ENCODE measurements at places on chromosomes 12 and 14.

- no peak for DNase-seq
These were observed 189.0 kb upstream of the CCND2 start for GRCh38 chr12:4084573-4084972.

GRCh38 chr12:85779768-85780167, 56.4 kb downstream of the RASSF9 start:
- DNase-seq = peak; percentile 57

DNA sequence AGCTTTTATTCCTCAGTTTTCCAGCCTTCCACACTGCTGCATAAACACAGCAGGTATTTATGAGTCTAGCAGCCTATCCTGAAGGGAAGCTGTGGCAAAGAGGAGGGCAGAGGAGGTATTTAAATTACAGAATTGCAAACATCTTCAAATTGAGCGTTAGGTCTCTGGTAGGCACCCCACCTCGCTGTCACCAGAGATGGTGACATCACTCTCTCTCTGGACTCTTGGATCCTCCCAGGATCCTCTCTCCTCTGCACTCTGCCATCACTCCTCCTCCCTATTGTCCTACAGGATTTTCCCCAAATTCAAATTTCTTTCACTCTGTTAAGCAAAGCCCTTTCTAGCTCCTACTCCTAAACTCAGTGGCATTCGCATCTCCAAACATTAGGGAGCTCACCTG, 6.7 kb downstream of the PLEKHD1 start:
- no peak for DNase-seq

DNA sequence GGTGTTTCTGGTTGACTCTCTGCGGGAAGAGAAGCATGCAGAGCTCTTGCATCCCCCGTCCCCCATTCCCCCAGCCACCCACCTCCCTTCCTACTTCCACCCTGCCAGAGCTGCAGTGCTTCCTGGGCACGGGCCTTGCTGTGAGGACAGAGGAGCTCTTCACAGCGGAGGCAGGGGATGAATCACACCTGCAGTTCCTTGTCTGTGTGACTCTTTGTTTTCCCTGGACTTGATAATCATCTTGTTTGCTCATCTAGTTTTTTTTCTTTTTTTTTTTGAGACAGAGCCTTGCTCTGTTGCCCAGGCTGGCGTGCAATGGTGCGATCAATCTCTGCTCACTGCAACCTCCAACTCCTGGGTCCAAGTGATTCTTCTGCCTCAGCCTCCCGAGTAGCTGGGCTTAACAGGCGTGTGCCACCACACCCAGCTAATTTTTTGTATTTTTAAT, 27.8 kb downstream of the ANKRD9 start:
- DNase-seq = no peak

GRCh38 chr12:79023784-79024183, 159.2 kb downstream of the SYT1 start:
- DNase-seq = no peak

DNA sequence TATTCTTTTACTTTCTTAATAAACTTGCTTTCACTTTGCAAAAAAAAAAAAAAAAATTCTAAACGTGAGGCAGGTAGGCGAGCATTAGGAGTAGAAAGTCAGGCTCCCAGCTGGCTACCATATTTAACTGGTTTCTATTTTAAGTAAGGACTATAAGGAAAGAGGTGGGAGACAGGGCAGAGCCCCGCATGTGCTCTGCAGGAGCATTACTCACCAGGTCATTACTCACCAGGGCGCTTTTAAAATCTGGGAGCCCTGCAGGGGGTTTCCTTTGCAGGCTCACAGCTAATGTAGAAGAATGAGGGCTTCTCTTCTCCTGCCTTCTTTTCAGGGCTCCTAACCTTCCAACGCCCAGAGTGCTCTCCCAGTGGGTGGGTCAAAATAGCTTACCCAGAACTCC, 14.0 kb upstream of the DPF3 start:
- DNase-seq = no peak

DNA sequence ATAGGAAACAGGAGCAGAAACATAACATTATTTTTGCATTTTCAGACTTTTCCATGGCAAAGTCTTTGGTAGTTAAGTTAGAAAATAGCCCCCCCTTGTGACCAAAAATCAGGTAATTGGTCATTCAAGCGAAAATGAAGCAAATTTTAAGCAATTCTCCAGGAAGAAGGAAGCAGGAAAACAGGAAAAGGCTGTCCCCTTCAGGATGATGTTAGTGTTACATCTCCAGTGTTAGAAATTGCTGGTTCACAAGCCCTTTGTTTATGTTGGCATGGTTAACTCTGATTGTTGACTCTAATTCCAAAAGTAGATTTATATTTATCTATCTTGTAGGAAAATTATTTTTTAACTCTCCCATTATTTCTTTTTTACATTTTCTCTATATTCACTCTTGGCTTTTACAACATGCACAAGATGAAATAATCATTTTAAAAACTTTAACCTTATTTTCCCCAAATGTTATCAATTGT, 18.8 kb upstream of the GAS2L3 start:
- peak; percentile 55 for DNase-seq

GRCh38 chr12:12645485-12645884, 33.8 kb downstream of the CREBL2 start:
- DNase-seq = no peak

DNA sequence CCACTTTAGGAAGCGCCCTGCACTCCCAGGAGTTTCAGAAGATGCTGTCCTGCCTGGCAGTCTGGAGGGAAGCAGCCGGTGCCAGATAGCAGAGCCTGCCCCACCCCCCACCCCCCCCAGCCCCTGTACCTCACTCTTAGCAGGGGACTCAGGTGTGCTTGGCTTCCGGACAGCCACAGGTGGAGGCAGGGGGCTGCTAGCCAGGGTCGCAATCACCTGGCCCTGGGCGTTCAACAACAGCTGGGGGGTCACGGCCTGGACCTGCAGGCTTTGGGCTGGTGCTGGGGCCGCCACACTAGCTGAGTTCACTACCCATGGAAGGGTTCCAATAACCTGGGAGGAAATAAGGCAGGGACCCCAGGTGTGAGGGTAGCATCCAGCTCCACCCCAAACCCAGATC, 22.0 kb downstream of the POU6F1 start:
- DNase-seq = no peak

DNA sequence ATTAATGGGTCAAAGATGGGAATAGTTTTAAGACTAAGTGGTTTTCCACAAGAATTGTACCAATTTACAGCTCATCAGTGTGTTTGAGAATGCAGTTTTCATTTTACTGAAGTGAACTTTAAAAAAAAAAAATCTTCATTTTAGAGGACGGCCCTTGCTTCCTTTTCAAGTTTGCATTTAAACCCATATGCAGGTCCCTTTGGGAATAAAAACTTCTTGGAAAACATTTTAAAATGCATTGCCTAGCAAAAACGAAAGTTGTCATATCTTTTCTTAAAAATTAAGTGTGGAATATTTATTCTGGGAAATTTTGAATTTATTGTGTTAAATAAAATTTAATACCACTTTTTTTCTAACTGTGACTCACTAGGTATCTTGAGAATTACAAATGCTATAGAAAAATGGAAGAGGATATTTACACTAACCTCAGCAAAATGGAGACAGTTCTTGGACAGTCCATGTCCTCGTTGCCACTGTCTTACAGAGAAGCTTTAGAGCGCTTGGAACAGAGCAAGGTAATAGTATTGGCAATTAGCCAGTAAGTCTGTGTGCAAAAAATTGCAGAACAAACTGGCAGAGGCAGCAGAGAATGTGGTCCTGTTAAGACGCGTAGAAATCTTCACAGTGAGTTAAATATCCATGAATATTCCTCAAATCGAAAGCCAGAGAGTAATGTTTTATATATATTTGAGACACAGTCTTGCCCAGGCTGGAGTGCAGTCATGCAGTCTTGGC, 209.7 kb downstream of the SYNE2 start:
- DNase-seq = no peak

DNA sequence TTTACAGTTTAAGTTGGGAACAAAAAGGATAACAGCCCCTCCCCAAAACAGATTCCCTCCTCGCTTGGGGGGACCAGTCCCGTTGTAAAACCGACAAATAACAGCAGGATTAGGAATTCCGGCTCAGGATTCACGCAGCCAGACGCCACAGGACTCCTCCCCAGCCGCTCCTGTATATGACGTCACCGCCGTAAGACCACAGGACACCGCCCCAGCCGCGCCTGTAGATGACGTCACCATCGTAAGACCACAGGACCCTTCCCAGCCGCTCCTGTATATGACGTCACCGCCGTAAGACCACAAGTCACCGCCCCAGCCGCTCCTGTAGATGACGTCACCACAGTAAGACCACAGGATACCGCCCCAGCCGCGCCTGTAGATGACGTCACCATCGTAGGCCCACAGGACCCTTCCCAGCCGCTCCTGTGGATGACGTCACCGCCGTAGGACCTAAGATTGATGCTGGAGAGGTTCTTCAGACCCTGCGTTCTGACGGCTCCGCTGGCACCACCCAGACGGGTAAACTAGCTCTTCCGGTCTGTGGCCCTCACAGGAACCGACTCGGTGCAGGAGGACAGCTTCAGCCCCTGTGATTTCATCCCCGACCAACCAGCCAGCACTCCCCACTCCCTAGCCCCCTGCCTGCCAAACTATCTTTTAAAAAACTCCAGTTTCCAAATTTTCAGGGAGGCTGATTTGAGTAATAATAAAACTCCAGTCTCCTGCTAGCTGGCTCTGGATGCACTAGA, 43.9 kb upstream of the FBRSL1 start:
- DNase-seq = no peak

DNA sequence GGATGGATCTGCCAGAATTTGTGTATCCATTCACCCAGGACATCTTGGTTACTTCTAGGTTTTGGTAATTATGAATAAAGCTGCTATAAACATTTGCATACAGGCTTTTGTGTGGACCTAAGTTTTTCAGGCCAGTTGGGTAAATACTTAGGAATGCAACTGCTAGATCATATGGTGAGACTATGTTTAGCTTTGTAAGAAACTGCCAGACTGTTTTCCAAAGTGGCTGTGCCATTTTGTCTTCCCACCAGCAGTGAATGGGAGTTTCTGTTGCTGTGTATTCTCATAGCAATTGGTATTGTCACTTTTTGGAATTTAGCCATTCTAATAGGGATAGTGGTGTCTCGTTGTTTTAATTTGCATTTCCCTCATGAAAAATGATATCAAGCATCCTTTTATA, 133.0 kb downstream of the KIF26A start:
- no peak for DNase-seq

GRCh38 chr14:52026901-52027300, 37.6 kb downstream of the RTRAF start:
- DNase-seq = no peak
